Fibroblast of the conjunctiva (primary cell): ENCODE measurements at places on chromosomes 13 and 19.

DNA sequence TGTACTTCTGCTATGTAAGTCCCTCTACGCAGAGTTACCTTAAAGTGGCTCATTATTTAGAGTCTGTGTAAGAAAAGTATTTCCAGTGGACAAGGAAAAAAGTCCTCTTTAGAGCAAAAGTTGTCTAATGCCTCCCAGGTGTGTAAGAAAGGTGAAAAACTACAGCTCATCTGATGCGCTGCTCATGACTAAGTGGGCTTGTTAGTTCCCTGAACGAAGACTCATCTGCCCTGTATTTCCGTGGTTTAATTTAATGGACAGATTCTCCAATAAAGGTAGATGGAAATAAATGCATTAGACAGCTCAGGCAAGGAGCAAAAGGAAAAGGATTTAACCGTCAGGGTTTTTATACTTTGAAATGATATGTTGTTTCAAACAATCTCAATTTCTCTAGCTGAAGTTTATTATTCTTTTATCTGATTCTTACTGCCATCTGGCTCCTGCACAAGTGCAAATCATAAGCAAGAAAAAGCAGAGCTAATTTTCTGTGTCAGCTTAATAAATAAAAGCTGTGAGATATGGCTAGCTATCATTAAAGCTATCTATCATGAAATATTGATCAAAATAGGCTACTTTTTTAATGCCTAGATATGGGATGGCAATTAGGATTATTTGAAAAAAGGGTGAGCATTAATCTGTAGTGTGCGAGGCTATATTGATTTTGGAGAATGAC lies 73.7 kb upstream of the PCDH9 start:
- no peak for DNase-seq

GRCh38 chr13:30572859-30573275 lies 44.9 kb upstream of the USPL1 start:
- peak; percentile 41 for DNase-seq

- no peak for DNase-seq
Observed at GRCh38 chr13:73168953-73169401, 110.2 kb downstream of the KLF5 start.

GRCh38 chr13:77789376-77789775 lies 91.9 kb downstream of the SLAIN1 start:
- DNase-seq = no peak

DNA sequence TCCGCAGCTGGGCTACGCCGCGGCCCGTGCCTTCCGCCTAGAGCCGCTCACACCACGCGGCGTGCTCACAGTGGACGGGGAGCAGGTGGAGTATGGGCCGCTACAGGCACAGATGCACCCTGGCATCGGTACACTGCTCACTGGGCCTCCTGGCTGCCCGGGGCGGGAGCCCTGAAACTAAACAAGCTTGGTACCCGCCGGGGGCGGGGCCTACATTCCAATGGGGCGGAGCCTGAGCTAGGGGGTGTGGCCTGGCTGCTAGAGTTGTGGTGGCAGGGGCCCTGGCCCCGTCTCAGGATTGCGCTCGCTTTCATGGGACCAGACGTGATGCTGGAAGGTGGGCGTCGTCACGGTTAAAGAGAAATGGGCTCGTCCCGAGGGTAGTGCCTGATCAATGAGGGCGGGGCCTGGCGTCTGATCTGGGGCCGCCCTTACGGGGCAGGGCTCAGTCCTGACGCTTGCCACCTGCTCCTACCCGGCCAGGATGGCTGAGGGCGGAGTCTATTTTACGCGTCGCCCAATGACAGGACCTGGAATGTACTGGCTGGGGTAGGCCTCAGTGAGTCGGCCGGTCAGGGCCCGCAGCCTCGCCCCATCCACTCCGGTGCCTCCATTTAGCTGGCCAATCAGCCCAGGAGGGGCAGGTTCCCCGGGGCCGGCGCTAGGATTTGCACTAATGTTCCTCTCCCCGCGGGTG lies 7.4 kb downstream of the DBP start:
- DNase-seq = no peak

DNA sequence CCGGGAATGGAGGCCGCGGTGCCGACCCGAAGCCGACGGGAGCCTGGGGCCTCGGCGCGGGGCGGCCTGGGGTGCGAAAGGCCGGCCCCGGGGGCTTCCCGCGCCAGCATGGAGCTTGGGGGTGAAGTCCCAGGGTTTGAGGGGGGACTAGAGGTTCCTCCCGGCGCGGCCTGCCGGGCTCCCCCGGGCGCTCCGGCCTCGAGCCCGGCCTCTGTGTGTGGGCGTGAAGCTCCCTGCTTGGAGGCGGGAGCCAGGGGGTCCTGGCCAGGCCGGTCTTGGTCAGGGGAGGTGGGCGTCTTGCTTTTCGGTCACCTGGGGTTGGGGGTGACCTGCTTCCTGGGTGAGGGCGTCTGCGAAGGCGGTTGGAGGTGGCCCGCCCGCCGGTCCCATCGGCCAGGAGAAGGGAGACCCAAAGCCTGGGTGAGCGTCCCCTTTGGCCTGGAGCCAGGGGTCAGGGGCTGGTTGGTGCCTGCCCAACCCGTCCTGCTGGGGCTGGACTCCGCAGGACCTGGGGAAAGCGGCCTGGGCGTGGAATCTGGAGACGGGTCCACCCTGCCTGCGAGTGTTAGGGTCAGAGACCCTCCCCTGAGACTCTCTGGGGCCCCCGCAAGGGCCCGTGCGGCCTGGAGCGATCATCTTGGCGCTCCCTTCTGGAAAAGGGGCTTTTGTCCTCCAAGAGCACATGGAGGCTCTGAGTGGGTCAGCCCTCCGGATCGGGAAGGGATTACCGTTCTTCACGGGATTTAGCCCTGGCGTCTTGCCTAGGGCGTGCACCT lies 535 bp downstream of the BSG start:
- no peak for DNase-seq

DNA sequence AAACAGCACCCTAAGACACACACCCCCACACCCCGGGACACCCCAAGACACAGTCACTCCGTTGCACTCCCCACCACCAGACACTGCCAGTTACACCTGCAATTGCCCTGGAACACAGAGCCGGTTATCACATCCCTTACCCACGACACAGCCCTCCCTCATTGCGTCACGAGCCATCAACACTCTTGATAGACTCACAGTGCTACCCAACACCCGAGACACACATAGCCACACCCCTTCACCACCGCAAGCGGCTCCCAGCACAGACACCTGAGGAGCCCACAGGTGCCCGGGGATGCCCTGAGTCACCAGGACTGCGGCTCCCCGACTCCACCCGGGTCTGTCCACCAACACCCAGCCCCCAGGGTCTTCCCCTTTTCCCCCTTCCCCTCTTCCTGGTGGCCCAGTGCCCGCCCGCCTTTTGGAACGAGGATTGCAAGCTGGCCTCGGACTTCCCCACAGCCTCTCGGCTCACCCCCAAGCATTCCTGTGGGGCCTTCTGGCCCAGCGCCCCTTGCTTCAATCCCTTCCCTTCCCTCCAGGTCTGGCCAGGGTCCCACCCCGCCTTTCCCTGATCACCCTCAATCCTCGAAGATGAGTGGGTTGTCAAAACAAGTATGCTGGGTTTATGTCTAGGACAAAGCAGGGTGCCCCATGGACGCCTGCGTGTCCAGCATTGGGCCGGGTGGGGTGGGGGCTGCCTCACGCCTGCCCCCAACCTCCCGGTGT lies 1.7 kb upstream of the PTGER1 start:
- peak; percentile 62 for DNase-seq

DNA sequence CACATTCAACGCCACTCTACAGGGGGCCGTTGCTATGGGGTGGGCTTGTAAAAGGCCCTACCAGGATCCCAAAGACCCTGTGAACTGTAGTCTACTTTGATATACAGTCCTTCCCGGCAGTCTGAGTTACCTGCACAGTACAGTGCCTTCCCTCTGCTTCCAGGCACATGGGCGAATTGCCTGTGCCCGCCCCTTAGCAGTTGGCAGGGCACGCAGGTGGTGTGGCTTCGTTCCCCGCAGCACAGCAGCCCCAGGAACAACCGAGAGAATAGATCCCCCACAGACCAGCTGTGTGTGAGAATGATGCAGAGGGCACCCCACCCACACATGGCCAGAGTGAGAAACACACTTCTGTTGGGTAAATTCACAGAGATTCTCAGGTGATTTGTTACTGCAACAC lies 60.6 kb downstream of the MRPL57 start:
- no peak for DNase-seq

DNA sequence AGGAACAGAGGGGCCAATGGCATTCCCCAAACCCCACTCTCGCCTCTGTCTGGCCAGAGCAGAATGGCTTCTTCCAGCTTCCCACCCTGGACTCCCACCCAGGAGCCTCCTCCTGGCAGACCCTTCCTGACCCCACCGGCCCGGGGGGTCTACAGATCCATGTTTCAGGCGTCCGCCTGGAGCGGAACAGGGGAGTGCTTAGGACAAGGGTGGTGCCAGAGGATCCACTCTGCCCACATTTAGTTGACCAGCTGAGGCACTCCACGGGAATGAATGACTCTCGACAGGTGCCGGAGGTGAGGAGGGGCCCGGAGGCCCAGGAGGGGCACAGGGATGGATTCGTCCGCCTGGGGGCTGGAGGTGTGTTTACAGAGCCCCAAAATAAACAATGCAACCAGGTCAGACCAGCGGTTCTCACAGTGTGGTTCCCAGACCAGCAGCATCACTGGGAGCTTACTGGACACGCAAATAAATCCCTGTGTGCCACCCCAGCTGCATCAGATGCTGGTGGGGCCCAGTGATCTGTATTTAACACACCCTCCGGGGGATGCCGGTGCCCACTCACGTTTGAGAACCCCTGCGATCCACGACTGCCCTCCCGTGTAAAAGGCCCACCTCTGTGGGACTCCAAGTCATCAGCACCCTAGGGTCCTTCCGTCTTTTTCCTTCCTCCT lies 15.1 kb upstream of the NCCRP1 start:
- no peak for DNase-seq

DNA sequence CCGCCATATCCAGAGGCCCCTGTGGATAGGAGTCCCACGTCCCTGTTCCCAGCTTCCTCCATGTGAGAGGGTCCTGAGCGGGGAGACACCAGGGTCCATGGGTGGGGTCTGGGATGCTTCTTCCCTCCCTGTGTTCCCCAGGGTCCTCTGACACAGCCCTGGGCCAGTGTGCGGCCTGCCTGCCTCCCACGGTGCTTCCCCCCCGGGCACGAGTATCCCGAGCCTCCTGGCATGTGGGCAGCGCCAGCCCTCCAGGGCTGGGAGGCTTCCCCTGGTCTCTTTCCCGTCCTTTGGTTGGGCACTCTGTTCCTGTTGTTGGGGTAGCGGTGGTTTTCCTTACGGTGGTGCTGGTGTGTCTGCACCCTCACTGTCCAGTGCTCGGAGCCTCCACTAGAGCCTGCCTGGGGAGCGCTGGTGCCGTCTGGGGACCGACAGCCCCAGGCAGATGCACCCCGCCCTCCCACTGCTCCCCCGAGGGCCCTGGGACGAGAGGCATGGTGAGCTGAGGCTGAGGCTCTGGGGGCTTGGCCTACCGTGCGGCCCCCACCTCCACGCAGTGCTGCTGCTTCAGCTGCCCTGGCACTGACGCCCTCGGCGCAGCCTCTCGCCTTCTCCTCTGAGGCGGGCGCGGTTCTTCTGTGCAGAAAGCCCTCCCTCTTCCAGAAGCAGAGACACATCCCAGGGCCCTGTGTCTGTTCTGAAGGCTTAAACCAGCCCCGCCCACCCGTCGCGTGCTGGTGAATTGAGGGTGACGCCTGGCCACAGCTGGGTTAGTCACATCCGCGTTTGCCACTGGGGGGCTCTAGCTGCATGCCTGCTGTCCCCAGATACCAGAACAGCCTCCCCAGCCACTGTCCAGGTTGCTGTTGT lies 27.9 kb downstream of the PLEKHJ1 start:
- DNase-seq = peak; percentile 53

DNA sequence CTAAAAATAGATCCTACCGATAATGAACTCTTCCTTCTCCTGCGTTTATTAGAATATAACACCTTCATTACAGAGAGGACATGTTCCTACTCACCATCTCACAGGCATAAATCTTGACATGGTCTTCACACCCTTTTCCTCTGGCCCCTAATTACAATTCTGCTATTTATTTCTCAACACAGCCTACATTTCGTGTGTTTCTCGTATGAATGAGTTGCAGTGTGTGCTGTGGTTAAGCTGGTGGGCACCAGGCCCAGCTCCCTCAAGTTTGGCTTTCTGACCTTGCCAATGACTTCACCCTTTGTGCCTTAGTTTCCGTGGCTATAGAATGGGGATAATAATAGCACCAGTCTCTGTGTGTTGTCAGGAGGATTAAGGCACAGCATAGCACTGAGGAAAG lies 12.3 kb upstream of the KATNAL1 start:
- no peak for DNase-seq

DNA sequence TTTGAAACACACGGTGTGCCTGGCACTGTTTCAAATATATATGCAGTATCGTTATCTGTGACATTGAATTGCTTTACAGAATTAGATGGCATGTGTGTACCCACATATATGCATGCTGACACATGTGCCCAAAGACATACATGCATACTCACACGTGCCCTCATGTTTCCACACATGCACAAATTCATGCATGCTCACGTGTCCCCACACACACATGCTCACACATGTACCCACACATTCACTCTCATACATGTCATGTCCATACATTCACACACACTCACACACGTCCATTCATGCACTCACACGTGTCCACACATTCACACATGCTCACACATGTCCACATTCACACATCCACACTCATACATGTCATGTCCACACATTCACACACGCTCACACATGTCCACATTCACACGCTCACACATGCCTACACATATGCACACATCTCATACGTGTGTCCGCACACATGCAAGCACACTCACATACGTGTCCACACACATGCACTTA lies 17.9 kb upstream of the C13orf46 start:
- no peak for DNase-seq

- no peak for DNase-seq
Observed at GRCh38 chr13:33101835-33102234, 85.6 kb downstream of the KL start.
